NCI-H1694 (cell line): ENCODE measurements at places on chromosomes 7 and 10.

GRCh38 chr7:37901890-37902524 lies 14.6 kb downstream of the SFRP4 start:
- no peak for DNase-seq

GRCh38 chr10:63883861-63884260 lies 362.7 kb downstream of the REEP3 start:
- DNase-seq = no peak

DNA sequence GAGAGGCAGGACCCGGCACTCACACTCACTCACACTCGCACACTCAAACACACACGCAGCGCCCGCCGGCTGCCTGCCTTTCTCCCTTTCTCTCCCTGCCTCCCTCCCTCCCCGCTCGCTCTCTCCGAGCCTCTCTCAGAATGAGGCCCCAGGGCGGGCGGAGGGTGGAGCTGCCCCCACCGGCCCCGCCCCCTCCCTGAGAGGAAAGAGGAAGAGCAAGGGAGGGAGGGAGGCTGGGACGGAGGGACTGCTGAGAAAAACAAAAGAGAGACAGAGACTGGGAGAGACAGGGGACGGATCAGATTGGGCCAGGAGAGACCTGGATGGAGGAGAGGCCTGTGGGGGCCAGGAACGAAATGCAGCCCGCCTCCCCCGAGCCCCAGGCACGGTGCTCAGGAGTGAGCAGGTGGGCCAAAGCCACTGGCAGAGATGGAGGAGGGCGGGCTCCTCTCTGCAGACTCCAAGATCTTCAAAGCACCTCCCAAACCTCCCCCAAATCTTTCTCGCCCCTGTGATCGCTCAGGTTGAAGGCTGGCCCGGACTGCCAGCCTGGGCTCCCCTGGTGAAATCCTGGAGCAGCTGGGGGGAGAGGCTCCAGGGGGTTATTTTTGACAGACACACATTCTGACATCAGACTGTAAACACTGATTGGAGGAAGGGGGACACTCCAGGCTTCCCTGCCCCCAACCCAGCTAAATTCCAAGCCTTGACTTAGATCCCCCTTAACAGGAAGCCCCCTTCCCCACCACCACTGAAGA lies 5.1 kb downstream of the LDB1 start:
- DNase-seq = peak; percentile 54

GRCh38 chr10:131814567-131815265 lies 86.1 kb upstream of the PPP2R2D start:
- DNase-seq = no peak

DNA sequence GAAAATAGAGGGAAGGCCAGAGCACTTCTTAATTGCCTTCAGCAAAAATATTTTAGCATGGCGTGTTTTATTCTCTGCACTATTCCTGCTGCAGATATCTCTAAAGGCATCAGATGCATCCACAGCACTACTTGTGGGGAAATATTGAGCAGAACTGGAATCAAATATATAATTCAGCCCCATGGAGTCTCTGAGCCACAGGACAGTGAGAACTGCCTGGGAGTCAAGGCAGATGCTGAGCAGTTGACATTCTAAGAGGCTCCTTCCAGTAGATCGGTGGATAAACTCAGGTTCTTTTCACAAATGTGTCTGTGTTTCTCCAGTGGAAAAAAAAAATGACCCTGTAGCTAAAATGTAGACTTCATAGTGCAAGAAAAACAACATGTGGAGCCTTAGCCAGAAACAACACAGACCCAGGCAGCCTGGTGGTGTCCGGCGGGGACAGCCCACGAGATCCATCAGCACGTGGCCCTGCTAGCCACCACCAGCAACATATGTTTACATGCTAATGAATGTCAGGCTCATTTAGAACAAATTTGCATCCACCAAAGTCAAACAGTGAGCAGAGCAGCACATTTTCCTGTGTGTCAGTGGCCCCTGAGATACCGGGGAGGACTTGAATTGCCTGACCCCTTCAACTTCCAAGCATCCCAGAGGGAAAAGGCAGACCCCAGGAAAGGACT lies 123.3 kb upstream of the PFKP start:
- DNase-seq = no peak

DNA sequence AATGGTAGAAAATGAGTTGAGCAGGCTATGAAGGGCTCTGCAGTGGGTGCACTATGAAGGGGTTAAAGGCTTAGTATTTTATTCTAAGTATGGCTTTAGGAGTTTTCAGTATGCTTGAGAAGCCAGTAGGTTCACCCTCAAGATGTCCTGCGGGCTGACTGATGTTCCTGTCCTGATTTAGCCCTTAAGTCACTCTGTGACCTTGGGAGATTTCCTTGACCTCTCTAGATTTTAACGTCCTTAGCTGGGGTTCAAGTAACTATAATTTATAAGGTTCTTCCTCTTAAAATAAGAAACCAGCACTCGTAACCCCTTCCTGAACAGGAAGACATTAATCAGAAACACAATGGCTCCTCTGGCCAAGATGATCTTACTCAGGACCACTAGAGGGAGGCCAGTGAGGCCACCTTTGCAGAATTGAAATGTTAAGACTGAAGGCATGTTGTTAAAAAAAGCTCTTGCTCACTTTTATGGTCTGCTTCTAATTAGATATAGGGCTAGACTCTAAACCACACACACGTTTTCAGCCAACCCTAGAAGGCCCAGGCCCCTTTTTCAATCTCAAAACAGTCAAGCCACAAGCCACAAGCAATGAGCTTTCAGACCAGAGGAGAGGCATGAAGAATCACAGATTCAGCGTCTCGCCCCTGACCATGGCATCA lies 41.9 kb downstream of the CDK1 start:
- DNase-seq = no peak

DNA sequence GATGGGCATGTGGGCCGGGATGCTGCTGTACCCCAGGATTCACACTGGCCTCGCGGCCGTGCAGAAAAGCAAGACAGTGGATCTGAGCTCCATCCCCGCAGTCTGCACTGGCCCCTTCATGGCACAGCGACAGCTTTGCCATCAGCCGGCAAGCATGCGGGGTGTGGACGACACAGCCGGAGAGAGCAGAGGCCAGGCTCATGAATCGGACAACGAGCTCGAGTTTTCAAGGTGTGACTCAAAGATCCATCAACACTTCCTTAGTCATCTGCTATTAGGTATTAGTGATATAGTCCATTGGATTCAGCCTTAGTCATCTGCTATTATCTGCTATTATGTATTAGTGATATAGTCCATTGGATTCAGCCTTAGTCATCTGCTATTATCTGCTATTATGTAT lies 254.7 kb downstream of the KLF6 start:
- DNase-seq = no peak

GRCh38 chr7:75072981-75073283 lies 670 bp downstream of the RCC1L start:
- no peak for DNase-seq

DNA sequence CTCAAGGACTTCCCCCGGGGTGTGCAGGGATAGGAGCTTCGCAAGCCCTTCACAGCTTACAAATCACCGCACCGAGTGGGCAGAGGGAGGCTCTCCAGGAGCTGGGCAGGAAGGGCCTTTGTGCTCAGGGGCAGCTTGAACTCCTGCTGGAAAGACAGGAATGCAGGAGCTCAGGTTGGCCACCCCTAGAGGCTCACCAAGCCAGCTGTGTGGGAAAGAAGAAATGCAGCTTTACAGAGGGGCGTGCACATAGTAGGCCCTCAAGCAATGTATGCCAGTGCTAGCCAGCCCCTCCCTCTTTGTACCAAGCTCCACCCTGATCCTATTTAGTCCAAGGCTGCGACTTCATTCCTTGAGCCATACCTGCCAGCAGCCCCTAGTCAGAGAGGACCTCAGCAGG lies 26.1 kb downstream of the STRA8 start:
- DNase-seq = no peak

GRCh38 chr10:51029172-51029641 lies 45.1 kb upstream of the PRKG1 start:
- no peak for DNase-seq

- no peak for DNase-seq
Observed at GRCh38 chr10:116973946-116974455, 31.0 kb downstream of the SHTN1 start.

DNA sequence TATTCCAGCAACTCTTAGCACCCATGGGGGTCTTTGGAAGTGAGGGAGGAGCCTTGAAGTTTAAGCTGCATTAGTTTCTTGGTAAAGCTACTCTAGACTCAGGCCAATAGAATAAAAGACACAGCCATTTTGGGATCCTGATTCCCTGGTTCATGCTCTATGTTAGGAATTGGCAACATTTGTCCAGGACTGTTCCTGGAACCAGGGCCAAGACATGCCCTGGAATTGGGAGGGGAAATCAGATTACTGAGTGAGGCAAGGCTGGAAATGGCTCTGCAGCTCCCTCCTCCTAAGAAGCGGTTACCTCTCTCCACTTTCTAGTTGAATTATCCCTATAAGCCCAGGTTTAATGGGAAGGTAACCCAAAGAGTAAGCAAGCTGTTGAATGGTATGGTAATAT lies 14.2 kb upstream of the BMPR1A start:
- no peak for DNase-seq

- DNase-seq = no peak
Observed at GRCh38 chr7:159025161-159025779, 119.4 kb downstream of the VIPR2 start.

- peak; percentile 67 for DNase-seq
Observed at GRCh38 chr10:49592726-49593563, 17.2 kb upstream of the SLC18A3 start.

GRCh38 chr10:59695637-59696036 lies 14.0 kb downstream of the SLC16A9 start:
- DNase-seq = no peak

DNA sequence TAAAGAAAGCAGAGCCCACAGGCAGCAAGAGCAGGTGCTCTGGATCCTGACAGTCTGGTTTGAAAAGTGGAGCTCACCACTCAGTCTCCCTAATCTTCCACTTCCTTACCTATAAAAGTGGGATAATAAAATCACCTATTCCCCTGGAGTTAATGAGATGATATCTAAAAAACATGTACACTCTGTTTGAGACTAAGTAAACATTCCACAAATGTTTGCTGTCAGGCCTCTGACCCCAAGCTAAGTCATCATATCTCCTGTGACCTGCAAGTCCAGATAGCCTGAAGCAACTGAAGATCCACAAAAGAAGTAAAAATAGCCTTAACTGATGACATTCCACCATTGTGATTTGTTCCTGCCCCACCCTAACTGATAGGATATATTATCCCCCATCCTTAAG lies 1324.5 kb downstream of the XPNPEP1 start:
- no peak for DNase-seq

GRCh38 chr10:33418301-33418700 lies 83.8 kb upstream of the NRP1 start:
- no peak for DNase-seq

GRCh38 chr10:112330162-112330561 lies 43.8 kb upstream of the ACSL5 start:
- no peak for DNase-seq

- DNase-seq = no peak
Observed at GRCh38 chr10:132329565-132330485, 2.2 kb upstream of the LRRC27 start.
